Tibial artery (tissue), 4 donors: ENCODE measurements at places on chromosomes 6 and 20.
A peak's percentile ranks its signal among the peaks of the same experiment; 100 is the strongest.

- no peak for DNase-seq
- no peak overlapping the region for H3K4me3 ChIP-seq
- H3K4me1 ChIP-seq = peaks cover 4% of the 10 kb centered on the region
Observed at GRCh38 chr6:41694815-41695526, 40.4 kb downstream of the TFEB start.

GRCh38 chr6:108585921-108586536, 25.3 kb downstream of the FOXO3 start:
- no peak for DNase-seq
- no peak overlapping the region for H3K4me3 ChIP-seq
- peak overlapping the region; percentile 69 for H3K27ac ChIP-seq

- no peaks in the 10 kb centered on the region for H3K27me3 ChIP-seq
- H3K4me1 ChIP-seq = no peaks in the 10 kb centered on the region
- H3K4me3 ChIP-seq = no peak overlapping the region
Observed at GRCh38 chr20:24735263-24735662, 213.8 kb upstream of the CST7 start.

GRCh38 chr6:3565291-3565690, 108.4 kb upstream of the SLC22A23 start:
- H3K27ac ChIP-seq = no peak overlapping the region
- H3K4me3 ChIP-seq = no peak overlapping the region
- H3K27me3 ChIP-seq = no peaks in the 10 kb centered on the region
- H3K4me1 ChIP-seq = peaks cover 16% of the 10 kb centered on the region
- H3K36me3 ChIP-seq = no peaks in the 10 kb centered on the region

DNA sequence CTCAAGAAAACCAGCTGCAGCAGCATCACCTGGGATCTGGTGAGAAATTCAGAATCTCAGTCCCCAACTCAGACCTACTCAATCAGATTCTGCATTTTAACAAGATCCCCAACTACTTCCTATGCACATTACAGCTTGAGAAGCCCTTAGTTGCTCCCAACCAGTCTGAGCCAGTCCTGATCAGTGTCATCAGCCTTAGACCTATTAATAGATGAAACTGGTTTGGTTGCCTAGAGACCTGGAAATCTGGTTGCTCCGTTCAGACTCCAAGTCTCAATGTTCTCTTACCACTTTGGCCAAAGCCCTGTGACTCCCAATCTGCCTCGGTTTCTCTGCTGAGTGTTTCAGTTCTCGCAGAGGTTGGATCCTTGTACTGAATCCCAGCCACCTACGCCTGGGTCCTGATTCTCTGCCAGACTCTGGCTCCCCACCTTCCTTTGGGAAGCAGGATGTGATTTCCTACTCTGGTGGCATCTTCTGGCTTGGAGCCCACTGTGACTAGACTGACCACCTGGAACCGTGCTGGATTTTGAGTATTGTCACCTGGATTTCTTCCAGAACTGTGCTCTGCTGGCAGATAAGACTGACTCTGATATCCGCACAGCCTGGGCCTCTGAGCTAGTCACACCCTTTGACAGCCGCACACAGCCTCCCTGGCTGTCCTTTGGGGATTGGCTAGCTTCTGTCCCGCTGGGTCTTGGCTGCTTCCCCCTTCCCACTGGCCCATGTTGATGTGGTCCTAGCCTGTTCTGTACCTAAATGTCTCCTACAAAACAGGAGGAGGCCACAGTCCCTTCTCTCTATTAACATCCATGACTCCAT, 20.3 kb upstream of the ATXN1 start:
- no peaks in the 10 kb centered on the region for H3K27me3 ChIP-seq
- peaks cover 9% of the 10 kb centered on the region for H3K4me1 ChIP-seq
- no peak overlapping the region for H3K27ac ChIP-seq
- no peak for DNase-seq
- H3K36me3 ChIP-seq = no peaks in the 10 kb centered on the region

DNA sequence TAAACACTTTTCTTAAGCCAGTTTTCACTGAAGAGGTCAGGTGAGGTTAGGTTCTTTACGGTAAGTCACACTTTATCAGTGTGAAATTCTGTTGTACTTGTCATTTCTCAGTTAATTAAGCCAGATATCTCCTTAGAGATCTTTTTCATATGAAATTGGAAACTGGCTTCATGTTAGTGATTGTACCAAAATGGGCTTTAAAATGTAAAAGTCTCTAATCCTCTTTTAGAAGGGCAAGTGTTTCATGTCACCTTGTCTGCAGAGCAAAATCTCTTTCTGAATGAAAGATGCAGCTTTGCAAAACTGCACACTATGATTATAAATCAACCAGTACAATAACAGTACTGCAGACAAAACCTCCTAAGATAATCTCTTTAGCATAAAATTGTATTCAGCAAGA, 209.2 kb upstream of the RNF217 start:
- no peak for DNase-seq
- H3K4me1 ChIP-seq = no peaks in the 10 kb centered on the region
- no peaks in the 10 kb centered on the region for H3K27me3 ChIP-seq
- H3K27ac ChIP-seq = no peak overlapping the region
- H3K4me3 ChIP-seq = no peak overlapping the region

DNA sequence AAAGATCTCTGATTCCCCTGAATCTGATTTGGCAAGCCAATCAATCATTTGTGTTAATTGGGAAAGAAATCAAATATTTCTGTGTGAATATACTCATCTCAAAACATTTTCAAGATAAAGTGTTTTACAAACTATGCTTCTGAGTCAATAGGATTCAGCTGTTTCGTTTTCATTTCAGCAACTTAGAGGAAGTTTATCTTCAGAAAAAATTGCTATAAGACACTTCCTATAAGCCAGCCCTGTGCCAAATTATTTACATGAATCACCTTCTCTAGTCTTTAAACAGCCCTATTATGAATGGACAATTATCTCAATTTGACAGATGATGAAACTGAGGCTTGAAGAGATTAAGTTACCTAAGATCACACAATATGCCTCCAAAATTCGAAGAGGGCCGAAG, 10.9 kb downstream of the DEFB129 start:
- DNase-seq = no peak
- no peaks in the 10 kb centered on the region for H3K4me1 ChIP-seq
- H3K27me3 ChIP-seq = no peaks in the 10 kb centered on the region
- no peaks in the 10 kb centered on the region for H3K36me3 ChIP-seq
- no peak overlapping the region for H3K4me3 ChIP-seq
- H3K27ac ChIP-seq = no peak overlapping the region

- no peak for DNase-seq
- no peak overlapping the region for H3K27ac ChIP-seq
- H3K36me3 ChIP-seq = no peaks in the 10 kb centered on the region
- no peak overlapping the region for H3K4me3 ChIP-seq
- no peaks in the 10 kb centered on the region for H3K27me3 ChIP-seq
Observed at GRCh38 chr6:137452333-137452894, 41.8 kb downstream of the OLIG3 start.

- no peaks in the 10 kb centered on the region for H3K27me3 ChIP-seq
- H3K4me3 ChIP-seq = no peak overlapping the region
- no peaks in the 10 kb centered on the region for H3K4me1 ChIP-seq
- H3K36me3 ChIP-seq = no peaks in the 10 kb centered on the region
- no peak for DNase-seq
Observed at GRCh38 chr6:131082335-131082734, 19.3 kb upstream of the EPB41L2 start.

DNA sequence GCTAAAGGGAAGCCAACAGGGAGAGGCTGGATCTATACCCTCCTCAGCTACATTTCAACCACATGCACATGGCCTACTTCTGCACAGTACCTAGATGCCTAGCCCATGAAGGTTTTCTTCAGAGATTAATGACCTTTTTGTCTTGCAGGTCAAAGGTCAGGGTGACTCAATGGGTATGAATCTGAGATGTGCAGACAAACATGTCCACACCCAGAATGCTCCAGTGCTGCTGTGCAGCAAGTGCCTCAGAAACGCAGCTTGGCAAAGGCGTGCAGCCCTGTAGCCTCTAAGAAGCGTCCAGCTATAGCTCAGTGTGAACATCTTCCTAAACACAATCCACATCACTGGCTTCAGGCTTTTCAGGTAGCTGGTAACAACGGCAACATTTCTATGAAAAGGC, 24.4 kb downstream of the MAP1LC3A start:
- no peaks in the 10 kb centered on the region for H3K27me3 ChIP-seq
- no peak for DNase-seq
- H3K27ac ChIP-seq = peak overlapping the region; percentile 61
- H3K4me1 ChIP-seq = no peaks in the 10 kb centered on the region
- no peak overlapping the region for H3K4me3 ChIP-seq

GRCh38 chr6:4908062-4908461, 95.8 kb downstream of the RPP40 start:
- peaks cover 27% of the 10 kb centered on the region for H3K4me1 ChIP-seq
- H3K4me3 ChIP-seq = no peak overlapping the region
- no peaks in the 10 kb centered on the region for H3K27me3 ChIP-seq
- no peaks in the 10 kb centered on the region for H3K36me3 ChIP-seq
- DNase-seq = no peak
- H3K27ac ChIP-seq = no peak overlapping the region

- no peak for DNase-seq
- H3K4me3 ChIP-seq = no peak overlapping the region
- H3K27ac ChIP-seq = no peak overlapping the region
- no peaks in the 10 kb centered on the region for H3K27me3 ChIP-seq
- H3K4me1 ChIP-seq = peaks cover 13% of the 10 kb centered on the region
Observed at GRCh38 chr6:7827142-7827541, 83.4 kb downstream of the TXNDC5 start.

DNA sequence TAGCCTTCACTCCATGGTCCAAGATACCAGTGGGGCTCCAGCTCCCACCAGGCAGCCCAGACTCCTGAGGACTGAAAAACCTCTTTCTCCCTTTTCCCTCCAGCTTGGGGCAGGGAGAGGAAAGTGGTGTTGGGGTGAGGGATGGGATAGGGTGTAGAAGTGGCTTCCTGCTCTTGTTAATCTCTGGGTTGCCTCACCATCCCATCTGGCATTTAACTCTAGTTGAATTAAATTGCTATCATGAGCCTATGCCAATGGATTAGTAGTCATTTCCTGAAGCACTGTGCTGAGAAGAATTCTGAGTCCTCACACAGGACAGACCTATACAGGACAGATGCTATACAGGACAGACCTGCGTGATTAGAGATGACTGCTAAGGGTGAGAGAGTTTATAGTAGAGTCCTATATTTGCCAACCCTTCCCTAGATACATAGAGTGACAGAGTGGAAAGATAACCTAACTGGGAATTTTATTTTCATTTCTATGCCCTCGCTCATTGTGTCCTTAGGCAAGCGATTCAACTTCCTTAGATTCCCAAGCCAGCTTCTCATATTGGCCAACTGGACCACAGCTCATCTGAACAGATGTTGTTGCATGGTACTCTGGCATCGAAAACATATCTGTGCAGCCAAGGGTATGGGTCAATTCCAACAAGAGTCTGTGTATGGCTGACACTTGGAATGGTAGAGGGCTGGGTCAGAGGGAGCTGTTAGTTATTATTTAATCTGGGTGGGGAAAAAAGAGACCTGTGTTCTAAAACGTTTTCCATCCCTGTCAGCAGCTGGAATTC, 42.8 kb downstream of the MCHR2 start:
- no peak overlapping the region for H3K4me3 ChIP-seq
- H3K27ac ChIP-seq = no peak overlapping the region
- no peaks in the 10 kb centered on the region for H3K27me3 ChIP-seq
- no peaks in the 10 kb centered on the region for H3K4me1 ChIP-seq
- DNase-seq = no peak
- no peaks in the 10 kb centered on the region for H3K36me3 ChIP-seq

- no peak overlapping the region for H3K4me3 ChIP-seq
- H3K36me3 ChIP-seq = no peaks in the 10 kb centered on the region
- H3K27ac ChIP-seq = no peak overlapping the region
- DNase-seq = no peak
- no peaks in the 10 kb centered on the region for H3K27me3 ChIP-seq
Observed at GRCh38 chr6:110053395-110054240, 75.5 kb downstream of the GPR6 start.

GRCh38 chr6:105113422-105113821, 66.4 kb downstream of the POPDC3 start:
- H3K27ac ChIP-seq = no peak overlapping the region
- DNase-seq = no peak
- H3K36me3 ChIP-seq = peaks cover 37% of the 10 kb centered on the region
- H3K4me3 ChIP-seq = no peak overlapping the region
- no peaks in the 10 kb centered on the region for H3K4me1 ChIP-seq

DNA sequence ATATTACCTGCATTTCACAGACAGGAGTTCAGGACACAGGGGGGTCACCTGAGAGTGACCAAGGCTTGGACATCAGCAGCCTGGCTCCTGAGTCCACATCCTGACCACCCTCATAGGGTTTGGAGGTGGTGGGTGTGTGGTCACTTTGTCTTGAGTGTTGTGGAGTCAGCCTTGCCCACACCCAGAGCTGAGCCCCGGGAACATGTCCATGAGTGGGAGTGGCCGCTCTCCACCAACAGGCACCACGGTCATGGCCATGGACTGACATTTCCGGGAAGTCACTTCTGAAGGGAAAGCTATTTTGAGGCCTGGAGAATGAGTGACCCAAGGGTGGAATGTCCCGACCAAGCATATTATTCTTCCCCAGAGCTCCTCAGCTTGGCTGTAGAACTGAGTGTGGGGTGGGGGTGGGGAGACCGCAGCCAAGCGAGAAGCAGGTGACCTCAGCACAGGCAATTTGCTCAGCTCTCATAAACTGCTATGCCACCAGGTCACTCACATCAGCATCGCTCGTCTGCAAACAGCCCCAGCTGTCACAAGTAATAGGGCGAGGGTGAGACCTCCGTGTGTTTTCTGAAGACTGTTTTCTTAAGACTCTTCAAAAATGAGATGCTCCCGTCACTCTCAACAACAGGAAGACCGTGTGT, 348.6 kb upstream of the CDH4 start:
- H3K4me3 ChIP-seq = no peak overlapping the region
- no peaks in the 10 kb centered on the region for H3K27me3 ChIP-seq
- no peaks in the 10 kb centered on the region for H3K4me1 ChIP-seq
- no peaks in the 10 kb centered on the region for H3K36me3 ChIP-seq

DNA sequence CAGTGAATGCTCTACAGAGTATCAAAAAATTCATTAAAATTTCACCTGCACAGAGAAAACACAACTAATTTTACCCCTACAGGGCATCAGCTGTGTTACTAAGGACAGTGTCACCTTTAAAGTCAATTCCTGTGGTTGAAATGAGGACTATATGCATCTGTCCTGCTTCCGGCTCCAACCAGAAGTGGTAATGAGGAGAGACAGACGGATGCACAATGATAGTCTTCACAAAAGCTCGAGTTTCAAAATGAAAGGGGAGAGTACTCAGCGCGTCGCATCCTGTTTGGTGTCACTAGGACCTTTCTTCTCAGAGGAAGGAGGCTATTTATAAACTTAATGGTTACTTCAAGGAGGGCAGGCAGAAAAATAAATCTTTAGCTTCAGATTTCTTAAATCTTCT, 86.5 kb downstream of the LYRM4 start:
- H3K4me3 ChIP-seq = no peak overlapping the region
- H3K27ac ChIP-seq = no peak overlapping the region
- no peaks in the 10 kb centered on the region for H3K36me3 ChIP-seq
